ENCODE measurements at places on chromosomes 5 and 9.

DNA sequence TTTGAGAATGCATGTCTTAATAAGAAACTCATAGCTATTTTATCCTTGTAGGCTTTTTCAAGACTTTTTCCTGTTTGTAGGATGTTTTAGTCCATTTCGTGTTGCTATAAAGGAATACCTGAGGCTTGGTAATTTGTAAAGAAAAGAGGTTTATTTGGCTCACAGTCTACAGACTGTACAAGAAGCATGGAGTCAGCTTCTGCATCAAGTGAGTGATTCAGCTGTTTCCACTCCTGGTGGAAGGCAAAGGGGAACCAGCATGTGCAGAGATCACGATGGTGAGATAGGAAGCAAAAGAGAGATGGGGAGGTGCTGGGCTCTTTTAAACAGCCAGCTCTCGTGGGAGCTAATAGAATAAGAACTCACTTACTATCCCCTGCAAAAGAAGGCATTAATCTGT is 177.3 kb downstream of the ALDH1A1 start:
- no peak for DNase-seq

DNA sequence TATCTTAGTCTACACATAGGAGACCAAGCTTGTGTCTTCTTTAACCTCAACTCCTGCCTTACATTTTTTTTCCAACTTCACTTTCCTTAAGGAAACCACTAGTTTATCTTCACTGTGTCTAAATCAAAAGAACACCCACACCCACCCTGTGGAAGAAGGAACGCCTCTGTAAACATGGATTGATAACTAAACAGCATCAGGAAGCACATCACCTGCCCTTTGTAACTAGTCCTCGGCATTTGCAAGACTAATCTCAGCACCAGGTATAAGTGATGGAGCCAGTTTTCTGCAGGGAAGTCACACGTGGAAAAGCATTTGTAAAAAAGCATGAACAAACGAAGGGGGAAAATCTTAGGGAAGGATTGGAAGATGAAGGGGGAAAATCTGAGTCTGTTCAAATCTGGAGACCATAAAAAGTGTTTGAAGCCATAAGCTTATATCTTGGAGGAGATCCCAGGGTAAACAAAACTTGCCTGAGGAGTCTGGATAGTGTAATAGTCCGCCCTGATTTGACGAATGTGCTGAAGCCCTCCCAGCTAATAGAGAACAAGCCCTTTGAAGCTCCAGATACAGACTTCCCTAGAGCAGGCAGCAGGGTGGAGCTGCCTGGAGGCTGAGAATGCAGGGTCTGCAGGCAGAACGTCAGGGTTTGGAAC is 117.3 kb upstream of the LHFPL2 start:
- peak; percentile 81 for DNase-seq

DNA sequence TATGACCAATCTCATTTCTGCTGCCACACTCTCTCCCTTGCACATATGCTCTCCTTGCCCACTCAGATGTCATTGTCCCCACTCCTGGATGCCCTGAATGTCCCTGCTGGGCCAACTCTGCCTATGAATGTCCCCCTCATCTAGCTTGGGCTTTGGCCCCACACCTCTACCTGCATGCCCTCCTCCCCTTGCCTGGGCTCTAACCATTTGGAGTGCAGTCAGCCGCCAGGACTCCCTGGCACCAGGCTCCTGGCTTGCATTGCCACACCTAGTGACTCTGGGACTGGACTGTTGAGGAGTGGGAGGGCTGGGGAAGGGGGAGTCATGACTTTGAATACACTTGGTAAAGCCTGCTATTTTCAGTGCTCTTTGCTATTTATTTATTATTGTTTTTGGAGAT is 41.6 kb upstream of the POMT1 start:
- no peak for DNase-seq

DNA sequence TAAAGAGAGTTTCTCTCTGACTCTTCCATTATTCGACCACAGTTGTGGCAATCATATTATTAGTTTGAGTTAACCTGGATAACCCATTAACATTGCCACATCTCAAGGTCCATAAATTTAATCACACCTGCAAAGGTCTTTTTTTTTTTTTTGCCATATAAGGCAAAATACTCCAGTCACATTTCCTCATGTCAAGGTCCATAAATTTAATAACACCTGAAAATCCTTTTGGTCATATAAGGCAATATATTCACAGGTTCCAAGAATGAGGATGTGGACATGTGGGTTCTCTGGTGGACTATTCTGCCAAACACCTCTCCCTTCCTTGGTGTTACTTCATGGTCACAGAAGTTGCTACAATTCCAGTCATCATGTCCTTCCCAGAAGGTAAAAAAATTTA is 213.5 kb upstream of the COX7C start:
- DNase-seq, result no peak

- DNase-seq, result peak; percentile 59
These were observed 2.1 kb downstream of the ECPAS start for GRCh38 chr9:111481885-111482636.

DNA sequence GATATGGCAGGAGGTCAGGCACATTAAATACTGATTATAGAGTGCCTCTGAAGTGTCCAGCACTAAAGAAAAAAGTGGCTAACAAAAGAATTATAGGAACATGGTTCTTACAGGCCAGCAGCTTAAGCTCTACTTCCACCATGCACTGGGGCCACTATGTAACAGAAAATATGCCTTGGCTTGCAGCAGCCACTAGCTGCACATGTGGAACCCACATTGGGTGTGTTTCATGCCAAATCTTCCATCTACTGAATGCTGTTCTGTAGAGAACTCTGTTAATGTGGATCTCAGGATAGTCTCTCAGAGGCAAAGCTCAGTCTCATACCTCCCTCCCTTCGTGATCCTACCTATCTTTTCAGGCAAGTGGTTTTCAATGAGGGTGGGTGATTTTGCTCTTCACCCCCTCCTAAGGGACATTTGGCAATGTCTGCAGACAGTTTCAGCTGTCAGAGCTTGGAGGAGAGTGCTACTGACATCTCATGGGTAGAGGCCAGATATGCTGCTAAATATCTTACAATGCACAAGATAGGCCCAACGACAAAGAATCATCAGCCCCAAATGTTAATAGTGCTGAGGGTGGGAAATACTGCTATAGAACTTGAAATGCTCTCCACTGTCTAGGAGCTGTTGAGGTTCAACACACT is 218.9 kb downstream of the TARS1 start:
- no peak for DNase-seq

DNA sequence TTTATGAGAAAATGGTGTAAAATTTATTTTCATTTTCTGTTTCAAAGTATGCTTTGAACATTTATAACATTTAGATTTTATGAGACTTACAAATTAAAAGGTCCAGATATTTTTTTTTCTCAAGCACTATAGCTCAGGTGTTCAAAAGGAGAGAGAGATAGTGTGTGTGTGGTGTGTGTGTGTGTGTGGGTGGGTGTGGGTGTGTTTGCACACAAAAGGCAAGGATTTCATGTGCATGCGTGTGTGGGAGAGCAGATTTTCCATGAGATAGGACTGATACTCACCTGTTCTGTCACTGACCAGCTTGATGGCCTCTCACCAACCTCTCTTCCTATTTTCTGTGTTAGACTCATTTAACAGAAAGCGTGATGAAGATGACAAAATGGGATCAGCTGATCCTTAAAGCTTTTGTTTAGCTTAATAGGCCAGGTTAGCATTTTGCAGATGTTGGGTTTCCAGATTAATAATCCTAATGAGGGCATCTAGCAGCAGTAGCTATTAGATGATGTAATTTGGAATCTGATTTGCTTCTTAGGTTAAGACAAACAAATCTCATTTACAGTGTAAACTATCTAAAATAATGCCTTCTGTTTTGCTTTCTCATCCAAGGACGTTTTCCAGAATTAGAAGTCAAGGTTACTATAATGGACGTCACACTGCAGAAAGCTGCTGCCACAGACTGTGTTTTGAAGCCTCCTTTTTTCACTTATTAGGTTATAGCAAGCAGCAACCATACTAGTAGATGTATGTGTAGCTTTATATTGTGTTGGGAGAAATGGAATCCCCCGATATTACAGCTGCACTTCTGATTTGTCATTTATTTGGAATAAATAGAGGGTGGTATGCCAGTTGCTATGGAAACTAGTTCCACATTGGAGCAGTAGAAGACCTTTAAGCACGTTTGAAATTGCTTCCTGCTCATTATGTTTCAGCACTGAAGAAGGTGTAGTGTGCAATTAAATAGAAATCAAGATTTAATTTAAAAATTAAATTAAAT is 355.6 kb downstream of the TAF11L14 start:
- DNase-seq, result no peak

GRCh38 chr5:132962429-132963021 is 909 bp downstream of the AFF4 start:
- DNase-seq, result peak; percentile 76

DNA sequence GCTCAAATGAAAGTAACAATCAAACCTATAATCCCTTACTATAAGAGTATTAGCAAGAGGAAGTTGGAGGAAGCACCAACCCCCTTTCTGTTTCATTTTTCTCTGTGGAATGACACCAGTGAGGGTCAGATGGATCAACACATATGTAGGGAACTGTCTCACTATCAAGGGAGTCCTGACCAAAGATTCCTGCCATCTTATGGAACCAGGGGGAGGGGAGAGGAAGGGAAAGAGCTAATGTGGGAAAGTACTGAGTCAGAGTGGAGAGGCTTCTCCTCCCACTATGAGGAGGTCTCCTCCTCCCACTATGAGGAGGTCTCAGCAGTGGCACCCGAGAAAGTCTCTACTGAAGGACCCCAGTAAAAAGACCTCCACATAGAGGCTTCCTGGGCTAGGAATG is 73.3 kb upstream of the PCSK1 start:
- no peak for DNase-seq

DNA sequence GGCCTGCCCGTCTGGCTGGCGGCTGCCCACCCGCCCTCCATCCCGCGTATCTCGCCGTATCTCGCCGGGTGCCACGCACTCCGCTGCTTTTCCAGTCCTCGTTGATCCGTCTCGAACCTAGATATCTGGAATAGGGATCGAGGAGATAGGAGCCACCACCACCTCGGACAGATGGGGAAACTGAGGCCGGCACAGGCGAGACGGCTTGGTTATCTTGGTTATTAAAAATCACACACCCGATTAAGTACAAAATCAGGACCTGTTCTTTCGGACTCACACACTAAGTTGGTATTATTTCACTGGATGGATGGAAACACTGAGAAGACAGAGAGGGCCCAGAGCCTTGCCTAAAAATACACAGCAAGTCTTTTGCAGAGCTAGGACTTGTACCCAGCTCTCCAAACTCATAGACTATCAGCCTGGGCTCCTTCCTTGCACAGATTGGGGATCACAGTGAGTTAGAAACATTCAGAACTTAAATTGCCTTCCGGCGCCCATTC is 678 bp downstream of the SLC26A2 start:
- DNase-seq, result no peak

DNA sequence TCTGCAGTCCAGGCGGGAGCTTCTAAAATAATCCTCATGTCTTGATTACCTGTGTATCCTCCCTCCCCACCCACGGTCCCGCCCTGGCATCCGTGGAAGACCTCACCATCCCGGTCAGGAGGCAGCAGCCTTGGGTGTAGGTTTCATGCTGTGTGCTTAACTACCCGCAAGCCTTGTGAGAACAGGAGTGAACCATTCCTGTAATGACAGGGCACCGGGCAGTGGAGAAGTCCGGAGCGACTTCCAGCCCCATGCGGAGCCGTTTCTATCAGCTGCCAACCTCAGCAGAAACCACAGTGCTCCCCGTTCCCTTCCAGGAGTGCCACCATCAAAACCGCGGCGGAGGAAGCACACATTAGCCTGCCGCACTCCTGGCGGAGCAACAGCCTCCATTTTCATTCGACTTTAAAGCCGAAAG is 123.5 kb upstream of the LMX1B start:
- no peak for DNase-seq

GRCh38 chr5:54624805-54625568 is 107.4 kb downstream of the SNX18 start:
- DNase-seq, result no peak

DNA sequence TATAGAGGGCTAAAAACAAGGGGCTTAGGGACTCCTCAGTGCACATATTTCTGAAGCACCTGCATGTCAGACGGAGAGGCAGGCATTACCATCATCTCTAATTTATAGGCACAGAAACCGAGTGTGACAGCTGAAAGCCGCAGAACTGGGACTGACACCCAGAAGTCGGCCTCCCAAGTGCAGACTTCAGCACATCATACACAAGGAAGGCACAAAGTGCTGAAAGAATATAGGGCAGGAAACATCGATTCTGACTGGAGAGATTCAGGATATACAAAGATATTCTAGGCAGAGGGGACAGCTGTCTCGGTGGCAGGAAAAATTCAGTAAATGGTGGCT is 11.2 kb downstream of the MRPS27 start:
- no peak for DNase-seq

- peak; percentile 16 for DNase-seq
These were observed 13.3 kb upstream of the RUSC2 start for GRCh38 chr9:35476596-35476995.

DNA sequence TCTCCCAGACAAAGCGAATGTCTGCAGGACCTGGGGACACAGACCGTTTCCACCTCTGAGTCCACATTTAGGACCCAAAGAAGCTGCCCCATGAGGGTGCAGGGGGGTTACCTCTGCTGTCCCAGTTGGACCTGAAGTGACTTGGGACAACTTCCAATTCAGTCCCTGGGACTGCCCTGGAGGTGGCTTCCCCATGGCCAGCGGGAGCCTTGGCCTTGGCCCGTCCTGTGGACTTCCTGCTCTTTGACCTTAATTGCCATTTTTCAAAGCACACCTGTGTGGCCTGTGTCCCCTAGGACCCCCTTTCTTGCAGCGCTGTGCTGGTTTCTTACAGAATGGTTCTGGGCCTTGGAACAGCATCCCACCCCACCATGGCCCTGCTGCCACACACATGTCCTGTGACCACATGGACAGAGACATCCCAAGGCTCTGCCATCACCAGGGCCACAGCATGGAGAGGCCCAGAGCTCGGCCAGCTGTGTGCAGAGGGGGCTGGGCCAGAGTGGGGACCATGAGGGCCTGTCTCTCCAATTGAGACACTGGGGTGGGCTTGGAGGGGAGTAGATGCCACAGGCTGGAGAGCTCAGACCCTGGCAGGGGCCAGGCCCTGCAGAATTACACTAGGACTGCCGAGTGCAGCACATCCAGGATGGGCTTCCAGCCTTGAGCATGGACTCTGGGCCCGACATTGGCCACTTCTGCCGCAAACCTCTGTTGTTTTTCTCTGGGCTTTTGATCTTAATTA is 45.8 kb downstream of the SECISBP2 start:
- DNase-seq, result no peak

DNA sequence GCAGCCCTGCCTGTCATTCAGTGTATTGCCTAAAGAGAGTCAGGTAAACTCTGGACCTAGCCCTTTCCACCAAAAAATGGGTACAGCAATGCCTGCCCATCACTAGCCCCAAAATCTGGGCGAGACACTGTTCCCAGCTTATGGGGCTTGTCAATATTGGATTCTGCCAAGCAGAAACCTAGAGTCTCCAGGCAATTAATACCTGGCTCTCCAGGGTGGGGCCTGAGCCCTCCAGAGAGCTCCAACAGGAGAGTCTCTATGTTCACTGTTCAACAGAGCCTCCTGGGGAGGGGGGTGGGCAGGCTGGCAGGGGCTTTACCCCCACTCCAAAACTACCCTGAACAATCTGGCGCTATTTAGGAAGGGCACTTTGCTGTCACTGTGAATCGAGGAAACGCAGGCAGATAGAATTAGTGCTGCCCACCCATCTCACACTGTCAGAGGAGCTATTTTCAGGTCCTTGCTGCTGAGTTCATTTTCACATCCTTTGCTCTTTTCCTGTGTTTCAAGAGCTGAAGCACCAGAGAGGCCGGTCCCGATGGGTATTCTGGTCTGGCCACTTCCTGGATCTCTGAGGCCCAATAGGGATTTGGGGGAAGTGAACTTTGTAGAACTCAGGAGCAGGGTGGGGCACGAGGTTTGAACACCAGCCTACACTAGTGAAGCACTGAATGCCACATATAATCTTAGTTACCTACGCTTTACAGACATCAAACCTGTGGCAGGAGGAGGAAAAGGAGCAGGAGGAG is 121.8 kb downstream of the C5orf15 start:
- no peak for DNase-seq

GRCh38 chr5:149418910-149419531 is 39.9 kb upstream of the IL17B start:
- no peak for DNase-seq

Measured in ELF-1 (cell line).